Hindlimb muscle (tissue), 1 donor: ENCODE measurements at places on chromosomes 1 and 21. TPM values are rescaled to one million over a fixed set of nuclear protein-coding genes. Genes with fewer than 3 reads are reported as not detected.

DNA sequence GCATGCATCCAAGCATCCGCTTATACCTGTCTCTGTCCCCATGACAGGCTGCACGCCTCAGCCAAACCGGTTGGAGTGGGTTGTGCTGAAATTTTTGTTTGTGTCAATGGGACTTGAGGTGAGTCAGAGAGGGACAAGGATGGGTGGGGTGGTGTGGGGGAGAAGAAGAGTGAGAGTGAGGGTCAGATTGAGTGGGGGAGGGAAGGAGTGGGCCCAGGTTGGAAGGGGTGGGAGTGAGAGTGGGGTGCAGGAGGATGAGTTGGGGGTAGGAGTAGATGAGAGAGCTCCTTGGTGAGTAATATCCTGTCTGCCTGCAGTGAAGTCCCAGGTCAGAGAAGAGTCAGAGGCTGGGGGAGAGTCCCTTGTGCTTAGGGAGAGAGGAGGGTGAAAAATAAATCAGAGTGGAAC, 3.3 kb upstream of the NECTIN4 start:
- no peak for DNase-seq

GRCh38 chr1:87030740-87031690, 116.6 kb downstream of the HS2ST1 start:
- DNase-seq: no peak

GRCh38 chr1:159000625-159001024, 9.1 kb upstream of the IFI16 start:
- peak; percentile 65 for DNase-seq

GRCh38 chr1:21659099-21659923, 9.8 kb downstream of the RAP1GAP start:
- DNase-seq: peak; percentile 77

GRCh38 chr1:248691567-248692155, 10.9 kb downstream of the OR14I1 start:
- DNase-seq: no peak

DNA sequence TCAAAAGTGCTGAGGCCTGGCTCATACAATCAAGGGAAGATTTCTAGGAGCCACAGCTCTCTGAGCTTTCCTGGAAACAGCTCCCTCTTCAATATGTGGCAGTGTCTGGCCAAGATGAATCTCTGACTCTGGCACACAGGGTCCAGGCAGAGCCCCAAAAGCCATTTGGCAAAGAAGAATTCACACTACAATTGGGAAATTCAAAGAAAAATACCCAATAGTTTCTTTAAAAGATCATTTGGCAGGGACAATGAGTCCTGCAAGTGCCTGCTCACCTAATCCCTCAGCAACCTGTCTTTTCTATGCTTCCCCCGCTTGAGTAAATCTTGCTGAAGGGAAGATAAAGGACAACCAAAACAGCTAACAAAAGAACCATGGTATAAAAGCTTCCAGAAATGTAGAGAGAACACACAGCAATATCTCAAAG, 124.6 kb downstream of the TGFBR3 start:
- DNase-seq: peak; percentile 61

DNA sequence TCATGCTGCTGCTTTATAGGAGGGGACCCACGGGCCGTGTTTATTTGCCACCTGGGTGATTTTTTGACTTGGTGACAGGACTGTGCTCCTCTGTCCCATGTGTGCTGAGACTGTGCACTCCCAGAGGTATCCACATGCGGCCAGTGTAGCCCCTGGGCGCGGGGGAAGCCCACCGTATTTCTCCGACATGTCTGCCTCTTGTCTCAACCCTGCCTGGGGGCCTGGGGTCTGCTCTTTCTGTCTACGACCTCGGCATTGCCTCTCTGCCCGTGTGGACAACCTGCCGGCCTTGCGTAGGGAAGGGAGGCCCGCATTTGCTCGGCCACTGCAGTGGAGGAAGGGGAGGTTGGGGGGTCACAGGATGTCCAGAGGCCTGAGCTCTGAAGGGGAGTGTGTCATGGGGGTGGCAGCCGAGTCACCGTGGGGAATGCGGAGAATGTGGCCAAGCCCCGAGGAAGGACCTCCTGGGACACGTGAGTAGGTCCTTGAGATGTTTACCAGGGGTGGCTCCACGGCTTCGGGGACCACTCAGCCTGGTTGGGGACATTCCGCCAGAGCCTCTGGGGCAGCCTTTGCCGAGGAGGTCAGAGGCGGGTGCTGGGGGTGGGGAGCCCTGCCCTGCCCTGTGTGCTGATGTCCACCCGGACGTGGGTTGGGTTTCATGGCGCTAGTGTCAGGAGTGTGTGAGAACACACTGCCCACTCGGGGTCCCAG, 11.0 kb downstream of the PRKCZ start:
- no peak for DNase-seq

DNA sequence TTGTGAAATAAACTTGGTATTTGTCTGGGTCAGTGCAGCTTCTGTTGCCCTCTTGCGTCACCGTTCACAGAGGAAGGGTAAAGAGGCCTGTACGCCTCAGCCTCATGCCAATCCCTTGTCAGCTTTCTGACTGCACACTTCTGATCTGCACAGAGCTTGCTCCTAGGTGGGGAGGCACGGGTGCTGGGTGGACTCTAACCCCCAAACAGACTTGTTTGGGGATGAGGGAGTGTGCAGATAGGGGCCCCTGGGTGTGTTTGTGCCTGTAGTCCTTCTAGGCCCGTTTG, 803 bp upstream of the B4GALT2 start:
- DNase-seq: no peak

DNA sequence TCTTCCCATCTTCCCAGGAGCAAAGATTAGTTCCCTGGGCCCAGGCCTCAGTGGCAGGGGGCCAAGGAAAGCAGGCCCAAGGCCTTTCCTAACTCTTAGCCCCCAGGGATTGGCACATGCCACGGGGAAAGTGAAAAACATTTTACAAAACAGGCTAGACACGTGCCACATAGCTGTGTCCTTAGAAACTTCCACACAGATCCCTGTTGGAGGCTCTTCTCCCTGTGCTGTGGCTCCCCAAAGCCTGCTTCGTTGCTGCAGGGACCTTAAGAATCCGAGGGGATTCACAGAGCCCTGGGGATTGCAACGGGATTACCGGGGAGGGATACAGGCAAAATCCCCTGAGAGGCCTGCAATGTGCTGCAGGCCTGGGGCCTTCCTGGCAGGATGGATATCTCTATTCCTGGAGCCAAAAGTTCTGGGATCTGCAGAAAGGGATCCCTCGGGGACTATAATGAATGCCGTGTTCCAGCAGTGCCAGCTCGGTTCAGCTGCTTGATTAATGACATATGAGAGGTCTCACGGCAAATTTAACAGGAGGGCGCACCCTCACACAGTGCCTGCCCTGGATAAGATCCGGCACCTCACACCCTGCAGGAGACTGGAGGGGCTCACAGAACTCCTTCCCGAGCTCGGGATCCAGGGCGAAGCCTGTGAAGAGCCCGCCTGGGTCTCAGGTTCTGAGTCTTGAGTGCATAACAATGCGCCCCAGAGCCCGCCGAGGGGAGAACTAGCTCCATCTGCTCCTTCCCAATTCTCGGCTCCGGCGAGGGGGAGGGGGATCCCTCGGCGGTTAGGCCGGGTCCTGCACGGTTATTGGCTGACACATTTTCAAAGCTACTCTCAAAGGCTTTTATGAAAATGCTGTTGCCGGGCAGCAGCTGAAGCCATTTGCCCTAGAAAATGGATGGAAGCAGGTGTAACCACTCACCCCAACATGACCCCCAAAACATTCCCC, 15.3 kb upstream of the RGS8 start:
- no peak for DNase-seq

- DNase-seq: peak; percentile 47
These were observed 154.3 kb upstream of the ZNF648 start for GRCh38 chr1:182215764-182216163.

DNA sequence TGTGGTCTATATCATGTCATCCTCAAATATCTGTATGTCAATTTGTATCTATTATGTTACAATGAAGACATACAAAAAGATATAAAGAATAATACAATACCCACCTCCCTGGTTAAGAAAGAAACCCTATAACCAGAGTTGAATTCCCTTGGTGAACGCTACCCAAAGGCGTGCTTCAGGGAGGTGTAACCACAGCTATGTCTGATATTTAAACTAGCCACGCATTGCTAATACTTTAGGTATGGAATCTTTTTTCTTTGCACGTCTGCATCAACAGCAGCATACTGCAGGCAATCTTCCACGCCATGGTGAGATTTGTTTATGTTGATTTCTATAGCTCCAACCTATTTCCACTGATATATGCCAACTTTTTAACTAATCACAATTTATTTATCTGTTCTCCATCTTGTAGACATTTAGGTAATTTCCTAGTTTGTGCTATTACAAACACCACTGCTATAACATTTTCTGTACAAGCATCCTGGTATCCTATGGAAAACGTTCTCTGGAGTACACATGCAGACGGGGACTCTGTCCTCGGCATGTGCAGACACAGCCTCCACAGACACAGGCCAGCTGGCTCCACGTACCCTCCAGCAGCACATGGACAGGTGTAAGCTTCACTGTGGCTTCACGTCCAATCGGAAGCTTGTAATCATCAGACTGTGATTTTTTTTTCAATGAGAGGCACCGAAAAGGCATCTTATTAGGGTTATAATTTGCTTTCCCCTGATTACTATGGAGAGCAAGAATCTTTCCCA, 58.5 kb downstream of the HSF2BP start:
- DNase-seq: no peak

- no peak for DNase-seq
These were observed 893.4 kb upstream of the ADGRL4 start for GRCh38 chr1:79899914-79900313.

GRCh38 chr21:28781602-28782276, 210.9 kb downstream of the LTN1 start:
- DNase-seq: no peak

GRCh38 chr1:30817077-30817438, 59.5 kb upstream of the LAPTM5 start:
- no peak for DNase-seq

DNA sequence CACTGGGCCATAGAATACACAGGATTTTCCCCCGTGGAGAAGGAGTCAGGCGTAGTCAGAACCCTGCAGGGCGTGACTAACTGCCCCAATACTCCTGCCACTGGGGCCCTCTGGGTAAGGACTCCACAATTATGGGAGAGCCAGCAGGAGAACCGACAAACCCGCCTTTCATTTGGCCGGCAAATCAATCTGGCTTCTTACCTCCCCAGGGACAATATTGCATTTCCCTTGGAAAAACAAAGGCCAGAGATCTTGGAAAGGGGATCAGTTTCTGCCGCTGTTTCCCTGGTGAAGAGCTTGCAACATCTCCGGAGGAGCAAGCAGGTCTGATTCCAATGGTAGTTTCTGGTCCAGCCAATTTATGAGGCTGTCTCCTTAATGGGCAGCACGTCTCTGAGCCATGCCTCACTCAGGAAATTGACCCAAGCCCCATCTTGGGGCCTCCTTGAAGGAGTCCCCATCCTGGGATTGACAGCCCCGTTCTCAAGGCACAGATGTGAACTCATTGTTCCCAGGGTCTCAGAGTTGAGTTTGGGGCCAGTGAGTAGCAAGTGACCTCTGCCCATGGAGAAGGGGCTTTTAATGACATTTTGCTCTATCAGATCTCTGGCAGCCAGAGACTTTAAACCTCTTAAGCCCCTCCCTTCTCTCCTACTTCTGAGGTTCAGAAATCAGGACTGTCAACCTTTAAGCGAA, 4.3 kb downstream of the TRABD2B start:
- no peak for DNase-seq

GRCh38 chr1:112507921-112508277, 866 bp upstream of the WNT2B start:
- no peak for DNase-seq

- no peak for DNase-seq
These were observed 25.2 kb upstream of the FOXE3 start for GRCh38 chr1:47390843-47391242.

DNA sequence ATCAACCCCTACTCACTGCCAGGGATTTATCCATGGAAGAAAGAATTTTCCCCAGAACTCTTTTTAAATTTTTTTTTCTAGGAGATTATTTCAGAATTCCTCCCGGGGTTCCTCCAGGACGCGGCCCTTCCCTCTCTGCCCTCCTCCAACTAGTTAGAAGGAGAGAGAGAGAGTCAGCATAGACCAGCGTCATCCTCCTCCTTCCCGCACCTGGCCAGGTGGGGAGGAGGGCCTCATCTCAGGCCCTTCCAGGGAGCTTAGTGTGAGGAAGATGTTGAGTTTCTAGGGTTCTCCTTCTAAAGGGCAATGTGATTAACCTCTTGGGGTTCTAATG, 63.6 kb downstream of the CDK18 start:
- DNase-seq: no peak

GRCh38 chr21:21897275-21897883, 899.2 kb downstream of the NCAM2 start:
- no peak for DNase-seq

DNA sequence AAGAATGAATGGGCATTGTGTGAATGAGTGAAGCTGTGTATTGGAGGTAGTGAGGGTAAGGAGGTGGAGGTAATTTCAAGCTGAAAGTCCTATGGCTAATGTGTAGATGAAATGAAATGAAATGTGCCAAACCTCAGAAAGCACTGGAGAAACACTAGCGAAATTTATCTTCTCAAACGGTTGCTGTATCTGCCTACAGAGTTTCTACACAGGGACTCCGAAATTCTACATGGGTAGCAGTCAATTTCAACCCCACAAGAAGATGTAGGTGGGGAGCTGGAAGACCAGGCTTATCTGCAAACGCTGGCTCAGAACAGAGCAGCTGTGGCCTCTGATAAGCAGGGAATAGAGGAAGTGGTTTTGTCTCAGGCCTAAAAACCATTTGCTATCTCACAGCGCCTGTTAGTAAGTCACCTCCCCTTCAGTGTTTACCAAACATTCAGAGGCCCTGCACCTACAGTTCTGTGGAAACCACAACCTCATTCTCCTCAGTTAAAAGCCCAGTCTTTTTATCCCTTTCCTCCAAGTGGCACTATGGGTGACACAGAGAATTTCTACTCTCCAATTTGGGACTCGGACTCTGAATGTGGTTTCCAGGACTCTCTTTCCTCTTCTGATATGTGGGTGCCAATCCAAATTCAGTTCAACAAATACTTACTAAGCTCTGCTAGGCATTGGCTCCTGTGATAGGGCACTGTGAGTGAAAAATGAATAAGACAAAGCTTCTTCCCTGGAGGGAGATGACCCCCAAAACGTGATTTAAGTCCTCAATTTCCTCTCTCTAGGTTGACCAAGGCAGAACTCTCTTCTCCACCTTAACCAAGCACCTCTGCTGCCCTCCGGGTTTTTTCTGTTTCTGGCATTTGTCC, 17.2 kb upstream of the SLAMF6 start:
- no peak for DNase-seq

- DNase-seq: no peak
These were observed 24.5 kb downstream of the SERBP1 start for GRCh38 chr1:67405473-67406245.

GRCh38 chr1:187621951-187622350, 793.2 kb downstream of the PLA2G4A start:
- no peak for DNase-seq

- DNase-seq: no peak
These were observed 31.2 kb downstream of the KCNA10 start for GRCh38 chr1:110487726-110488125.

RYR2 gene
- 3.1 TPM for polyA plus RNA-seq

PRAMEF25 gene
- not detected for polyA plus RNA-seq

ZBTB18 gene
- 94.0 TPM for polyA plus RNA-seq

ZSWIM5 gene
- 0.34 TPM for polyA plus RNA-seq

CDA gene
- polyA plus RNA-seq: 0.52 TPM

GPA33 gene
- polyA plus RNA-seq: 0.12 TPM

MANEAL gene
- polyA plus RNA-seq: 2.9 TPM

FAM43B gene
- 0.72 TPM for polyA plus RNA-seq
